ENCODE measurements at places on chromosomes 7 and 10.

DNA sequence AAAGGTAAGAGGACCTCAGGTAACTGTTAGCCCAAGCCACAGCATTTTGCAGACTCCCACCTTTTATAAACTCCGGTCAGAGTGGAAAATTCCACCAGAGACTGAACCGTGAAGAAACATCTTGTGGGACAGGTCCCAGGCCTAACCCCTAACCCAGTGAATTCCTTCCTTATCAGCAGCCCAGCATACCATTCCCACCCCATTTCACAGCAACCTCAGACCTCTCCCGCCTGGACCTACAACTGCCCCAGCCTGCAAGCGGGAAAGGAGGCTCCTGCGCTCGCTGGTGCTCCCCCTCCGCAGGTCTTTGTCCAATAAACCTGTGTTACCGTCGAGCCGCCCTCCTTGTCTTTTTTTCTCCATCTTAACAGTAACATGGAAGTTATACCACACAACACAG, 736.6 kb downstream of the MAGI2 start:
- DNase-seq = no peak

- no peak for DNase-seq
These were observed 235.2 kb downstream of the TMEM26 start for GRCh38 chr10:61217851-61218565.

GRCh38 chr10:131653140-131653539, 247.7 kb upstream of the PPP2R2D start:
- no peak for DNase-seq

DNA sequence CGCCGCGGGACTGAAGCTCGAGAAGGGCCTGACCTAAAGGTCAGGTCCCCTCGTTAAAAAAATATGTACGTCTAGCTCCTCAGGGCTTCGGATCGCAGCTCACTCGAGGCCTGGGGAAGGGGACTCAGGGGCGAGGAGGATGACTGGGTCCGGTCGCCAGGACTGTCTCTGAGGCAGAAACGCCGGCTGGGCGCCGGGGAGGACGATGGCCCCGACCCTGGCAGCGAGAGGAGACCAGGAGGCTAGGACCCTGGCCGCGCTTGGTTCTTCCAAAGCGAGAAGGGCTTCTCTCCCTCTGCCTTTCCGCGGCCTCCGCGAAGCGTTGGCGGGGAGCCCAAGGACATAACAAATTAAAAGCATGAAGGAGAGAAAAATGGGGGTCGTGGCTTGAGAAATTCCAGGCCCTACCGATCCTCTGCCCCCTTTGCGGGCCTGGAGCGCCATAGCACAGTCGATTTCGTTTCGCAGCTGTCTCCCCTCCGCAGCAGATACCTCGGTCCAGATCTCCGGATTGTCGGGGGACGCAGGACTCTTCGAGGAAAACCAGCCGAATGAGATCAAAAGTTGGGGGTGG, 3.1 kb downstream of the NKX2-3 start:
- DNase-seq = no peak

- DNase-seq = no peak
These were observed 36.7 kb upstream of the PRPS1L1 start for GRCh38 chr7:18064242-18064838.

DNA sequence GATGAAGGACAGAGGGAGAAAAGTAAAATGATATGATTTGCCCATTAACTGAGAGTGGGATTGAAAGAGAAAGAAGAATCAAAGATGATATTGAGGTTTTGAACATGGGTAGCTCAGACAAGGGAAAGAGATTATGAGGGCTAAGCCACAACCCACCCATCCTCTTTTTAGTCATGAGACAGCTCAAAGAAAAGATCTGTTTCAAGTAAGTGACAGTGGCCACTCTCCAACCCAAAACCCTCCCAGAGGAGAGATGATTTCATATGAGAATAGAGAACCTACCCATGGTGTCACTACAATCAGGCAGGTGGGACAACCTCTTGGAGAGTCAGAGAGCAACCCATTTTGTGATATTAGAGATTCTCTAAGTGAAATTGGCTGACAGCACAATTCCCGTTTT, 32.2 kb downstream of the PLXNA4 start:
- DNase-seq = no peak

DNA sequence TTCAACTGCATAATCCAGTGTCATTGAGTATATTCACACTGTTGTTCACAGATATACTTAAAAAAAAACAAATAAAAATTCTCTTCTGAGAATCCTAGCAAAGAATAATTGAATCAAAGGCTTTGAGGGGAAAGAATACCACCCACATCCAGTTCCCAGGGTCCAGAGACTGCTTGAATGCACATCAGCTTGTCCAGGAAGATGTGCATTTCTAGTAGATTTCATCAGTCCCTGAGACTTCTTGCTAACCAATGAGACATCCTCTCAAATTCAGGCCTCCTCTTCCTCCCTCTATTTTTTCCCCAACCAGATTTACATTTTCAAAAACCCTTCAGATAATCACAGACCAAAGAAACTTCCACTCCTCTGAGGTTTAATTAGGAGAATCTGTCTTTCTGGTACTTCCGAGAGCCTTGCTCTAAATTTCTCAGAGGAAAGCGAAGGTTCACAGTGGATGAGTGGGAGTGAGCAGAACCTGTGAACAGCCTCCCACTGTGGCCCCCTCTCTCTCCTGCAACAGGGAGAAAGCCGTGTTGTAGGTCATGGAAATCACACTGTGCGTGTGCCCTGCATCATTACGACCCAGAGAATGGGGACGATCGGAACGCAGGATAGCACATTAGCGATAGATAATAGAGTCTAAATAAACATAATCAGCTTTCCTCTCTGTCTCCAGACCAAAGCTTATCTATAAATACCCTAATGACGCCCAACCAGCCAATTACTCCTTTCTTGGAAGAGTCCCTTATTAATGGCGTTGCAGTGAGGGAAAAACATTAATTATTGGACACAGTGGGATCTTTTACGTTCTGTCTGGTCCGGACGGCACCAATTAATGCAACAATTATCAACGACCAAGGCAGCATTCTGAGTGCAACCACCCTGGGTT, 212.5 kb downstream of the EMX2 start:
- no peak for DNase-seq

DNA sequence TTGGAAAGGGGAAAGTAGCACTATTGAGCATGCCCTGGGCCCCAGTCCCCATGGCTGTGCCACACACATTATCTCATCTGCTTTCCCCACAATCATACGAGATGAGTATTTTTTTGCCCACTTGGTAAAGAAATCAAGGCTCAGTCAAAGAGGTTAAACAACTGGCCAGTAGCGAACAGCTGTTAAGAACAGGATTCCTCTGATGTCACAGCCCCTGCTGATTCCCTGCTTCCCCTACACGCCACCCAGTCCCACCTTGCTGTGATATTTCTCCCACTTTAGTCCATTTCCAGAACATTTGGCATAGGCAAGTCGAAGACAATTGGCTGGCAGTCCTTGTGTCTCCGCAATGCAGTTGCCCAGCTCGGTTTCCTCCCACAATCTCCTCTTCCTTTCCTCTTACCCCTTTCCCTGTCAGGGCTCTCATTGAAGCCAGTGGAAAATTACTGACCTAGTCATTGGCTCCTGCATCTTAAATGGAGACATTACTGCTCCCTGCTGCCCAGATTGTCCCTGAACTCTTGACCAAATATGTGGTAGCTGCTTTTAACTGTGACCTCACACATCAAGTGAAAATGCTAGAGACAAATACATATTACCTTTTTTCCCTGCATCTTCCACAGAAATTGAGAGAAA, 56.5 kb upstream of the EEPD1 start:
- DNase-seq = no peak

Measured in brain pericyte (primary cell).